ENCODE measurements at places on chromosomes 12 and 14.

GRCh38 chr12:130461447-130461815 lies 123.7 kb downstream of the PIWIL1 start:
- DNase-seq: no peak

- no peak for DNase-seq
Measured at GRCh38 chr12:45966486-45966885, 23.9 kb downstream of the SCAF11 start.

DNA sequence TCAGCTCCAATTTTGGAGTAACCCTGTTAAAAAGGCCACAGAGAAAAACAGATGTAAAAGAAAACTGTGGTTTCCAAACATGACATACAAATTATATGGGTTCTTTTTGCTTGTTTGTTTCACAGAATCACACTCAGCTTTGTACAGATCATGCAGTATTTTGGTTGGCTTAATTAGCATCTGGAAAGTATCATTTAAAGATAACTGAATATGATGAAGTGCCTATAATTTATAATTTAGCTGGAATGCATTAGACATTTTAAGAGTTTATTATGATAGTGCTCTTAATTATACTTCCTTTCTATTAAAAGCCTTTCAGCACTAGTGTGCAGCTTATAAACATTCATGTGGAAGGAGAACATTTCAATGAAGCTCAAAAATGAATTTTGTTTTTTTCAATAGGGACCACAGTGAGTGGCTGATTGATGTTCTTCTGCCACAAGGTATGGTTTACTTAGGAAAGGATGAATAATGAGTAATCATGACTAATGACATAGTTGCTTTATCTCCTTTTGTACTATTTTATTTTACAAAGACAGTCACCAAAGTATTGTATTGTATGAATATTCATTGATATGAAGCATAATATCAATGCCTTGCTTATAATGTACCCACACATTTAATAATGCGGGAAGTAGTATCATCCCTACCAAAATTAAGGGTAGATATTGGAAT lies 98.3 kb downstream of the UNC79 start:
- DNase-seq: no peak

GRCh38 chr14:101358320-101359125 lies 202.8 kb upstream of the DIO3 start:
- DNase-seq: no peak

- DNase-seq: no peak
Measured at GRCh38 chr14:55946231-55946630, 172.0 kb upstream of the PELI2 start.

GRCh38 chr12:108289350-108290161 lies 49.6 kb downstream of the CMKLR1 start:
- DNase-seq: no peak

GRCh38 chr14:50070230-50070629 lies 46.1 kb downstream of the VCPKMT start:
- no peak for DNase-seq

DNA sequence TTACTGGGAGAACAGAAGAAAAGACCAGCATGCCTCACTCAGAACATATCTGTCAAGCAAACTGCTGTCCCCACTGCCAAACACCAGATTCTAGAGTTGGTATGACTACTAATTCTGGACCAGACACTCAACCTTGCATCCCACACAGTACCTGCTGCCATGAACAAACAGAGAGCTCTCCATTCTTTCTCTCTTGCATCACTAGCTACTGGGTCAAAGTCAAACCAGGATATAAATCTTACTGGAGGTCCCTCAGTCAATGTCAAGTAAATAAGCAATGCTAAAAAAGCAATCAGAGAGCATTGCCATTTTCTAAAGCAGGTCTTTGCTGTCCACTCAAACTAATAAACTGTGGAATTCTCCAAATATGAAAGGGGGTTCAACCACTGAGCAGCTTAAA lies 452.4 kb upstream of the SEL1L start:
- no peak for DNase-seq

DNA sequence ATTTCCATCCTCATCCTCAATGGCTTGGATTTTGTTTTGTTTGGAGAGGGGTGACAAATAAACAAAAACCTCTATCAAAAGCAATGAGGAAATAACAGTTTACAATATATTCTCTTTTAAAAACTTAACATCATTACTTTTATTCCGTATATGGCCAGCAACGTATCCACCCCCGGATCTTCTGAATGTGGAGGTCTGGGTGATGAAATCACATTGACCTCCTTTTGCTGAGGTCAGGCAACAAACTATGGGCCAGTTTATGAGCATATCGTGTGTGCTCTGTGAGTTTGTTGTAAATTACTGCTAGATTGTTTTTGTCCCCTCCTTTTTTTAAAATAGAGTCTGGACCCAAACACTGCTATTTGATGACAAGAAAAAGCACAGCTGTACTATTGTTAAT lies 178.1 kb downstream of the BCAT1 start:
- DNase-seq: no peak

DNA sequence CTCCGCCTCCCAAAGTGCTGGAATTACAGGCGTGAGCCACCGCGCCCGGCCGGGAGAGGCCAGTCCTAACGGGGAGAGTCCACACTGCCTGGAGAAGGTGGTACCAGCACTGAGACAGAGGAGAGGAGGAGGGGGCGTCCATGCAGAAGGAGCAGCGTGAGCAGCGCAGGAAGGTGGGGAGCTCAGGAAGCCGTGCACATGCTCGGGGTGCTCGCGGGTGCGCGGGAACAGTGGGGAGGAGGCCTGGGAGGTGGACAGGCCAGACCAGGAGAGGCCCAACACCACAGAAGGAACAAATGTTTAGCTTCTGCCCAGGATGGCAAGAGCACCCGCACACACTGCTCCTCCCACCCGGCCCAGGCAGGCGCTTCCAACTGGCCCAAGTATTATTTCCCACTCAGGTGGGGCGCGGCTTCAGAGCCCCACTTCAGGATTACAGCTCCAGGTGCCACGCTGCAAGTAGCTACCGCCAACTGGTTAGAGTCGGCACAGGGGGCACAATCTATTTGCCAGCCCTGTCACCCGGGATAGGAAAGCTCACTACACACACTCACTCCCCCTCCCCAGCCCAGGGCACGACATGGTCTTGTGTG lies 80.8 kb upstream of the BCL11B start:
- DNase-seq: no peak

DNA sequence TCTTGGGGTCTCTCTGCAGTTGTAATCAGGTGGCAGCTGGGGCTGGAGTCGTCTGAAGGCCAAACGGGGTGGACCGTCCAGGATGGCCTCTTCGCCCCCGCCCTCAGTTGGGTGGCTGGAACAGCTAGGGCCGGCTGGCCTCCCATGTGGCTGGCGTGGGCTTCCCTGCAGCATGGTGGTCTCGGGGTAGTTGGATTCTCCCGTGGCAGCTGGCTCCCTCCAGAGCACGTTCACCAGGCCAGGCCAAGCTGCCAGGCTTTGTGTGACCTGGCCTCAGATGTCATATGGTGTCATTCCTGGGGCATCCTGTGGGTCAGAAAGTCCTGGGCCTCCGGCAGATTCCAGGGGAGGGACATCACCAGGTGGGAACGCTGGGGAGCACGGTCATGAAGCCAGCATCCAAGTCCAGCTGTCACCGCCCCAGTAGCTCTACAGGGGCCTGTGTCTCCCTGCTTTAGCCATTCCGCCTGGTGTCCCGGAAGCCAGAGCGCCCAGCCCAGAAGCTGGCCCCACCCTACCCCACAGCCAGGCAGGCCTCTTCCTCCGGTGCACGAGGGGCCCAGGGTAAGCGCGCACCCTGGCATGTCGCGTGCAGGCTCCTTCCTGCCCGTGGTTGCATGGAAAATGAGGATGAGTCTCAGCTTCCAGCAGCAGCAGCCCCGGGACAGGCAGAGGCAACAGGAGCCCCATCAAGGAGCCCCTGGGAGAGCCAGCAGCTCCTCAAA lies 1.3 kb upstream of the NUDT14 start:
- no peak for DNase-seq

- no peak for DNase-seq
Measured at GRCh38 chr12:2854669-2855453, 2.0 kb downstream of the TEX52 start.

DNA sequence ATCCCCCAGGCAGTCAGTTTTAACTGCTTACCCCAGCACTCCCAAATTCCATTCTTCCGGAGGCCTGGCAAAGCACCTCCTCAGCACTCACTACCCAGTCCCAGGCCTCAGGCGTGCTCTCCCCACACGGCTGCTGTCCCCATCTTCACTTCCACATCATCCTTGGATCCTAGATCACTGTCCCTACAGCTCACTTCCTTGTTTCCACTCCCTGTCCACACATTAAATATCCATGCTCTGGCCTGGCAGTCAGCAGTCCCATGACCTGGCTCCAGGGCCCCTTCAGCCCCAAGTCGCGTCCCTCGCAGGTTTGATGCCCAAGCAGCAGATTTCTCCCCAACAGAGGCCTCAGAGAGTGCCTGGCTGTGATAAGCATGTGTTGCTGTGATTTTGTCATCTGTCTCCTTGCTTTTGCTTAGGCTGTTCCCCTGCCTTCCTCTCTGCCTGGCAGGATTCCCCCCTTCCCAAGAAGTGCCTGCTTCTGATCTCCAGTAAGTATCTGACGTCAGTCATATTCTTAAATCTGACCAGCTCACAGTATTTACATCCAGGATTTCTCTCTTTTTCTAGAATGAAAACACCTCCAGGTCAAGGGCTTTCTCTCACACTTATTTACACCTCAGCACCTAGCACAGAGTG lies 241.7 kb downstream of the ZFP36L1 start:
- no peak for DNase-seq

- DNase-seq: no peak
Measured at GRCh38 chr12:116339800-116340371, 62.4 kb upstream of the MED13L start.

DNA sequence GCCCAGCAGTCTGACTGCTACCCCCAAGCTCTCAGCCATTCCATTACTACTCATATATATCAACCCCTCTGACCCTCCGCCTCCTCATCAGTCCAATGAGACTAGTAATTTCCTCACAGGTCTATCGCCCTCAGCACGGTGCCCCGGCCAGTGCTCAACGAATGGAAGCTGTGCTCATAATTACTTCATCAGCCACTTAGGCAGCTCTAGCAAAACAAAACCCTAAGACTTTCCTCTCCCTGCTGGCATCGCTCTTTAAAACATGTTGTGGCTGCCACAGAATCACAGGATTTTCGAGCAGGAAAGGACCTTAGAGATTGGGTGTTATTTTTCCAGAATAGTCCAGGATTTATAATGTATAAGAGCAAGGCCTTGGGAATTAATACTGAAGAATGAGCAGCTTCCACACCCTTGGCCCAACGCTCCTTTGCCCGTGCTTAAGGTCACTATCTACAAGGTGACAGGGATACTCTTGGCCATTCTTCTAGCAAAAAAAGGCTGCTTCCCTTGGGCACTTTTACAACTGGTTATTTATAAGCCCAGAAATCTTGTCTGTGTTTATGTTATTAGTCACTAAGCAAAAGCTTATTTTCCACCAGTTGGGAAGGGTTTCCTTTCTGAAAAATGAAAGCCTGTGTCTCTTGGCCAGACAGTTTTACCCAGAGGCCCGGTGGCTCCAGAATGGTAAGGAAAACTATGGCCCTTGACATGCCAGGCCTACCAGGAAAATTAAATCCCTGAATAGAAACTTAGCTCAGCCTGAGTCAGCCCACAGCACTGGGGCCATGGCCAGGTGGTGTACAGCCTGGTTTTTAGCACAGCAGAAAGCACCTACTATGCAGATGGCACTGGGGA lies 47.9 kb downstream of the NUAK1 start:
- DNase-seq: no peak

DNA sequence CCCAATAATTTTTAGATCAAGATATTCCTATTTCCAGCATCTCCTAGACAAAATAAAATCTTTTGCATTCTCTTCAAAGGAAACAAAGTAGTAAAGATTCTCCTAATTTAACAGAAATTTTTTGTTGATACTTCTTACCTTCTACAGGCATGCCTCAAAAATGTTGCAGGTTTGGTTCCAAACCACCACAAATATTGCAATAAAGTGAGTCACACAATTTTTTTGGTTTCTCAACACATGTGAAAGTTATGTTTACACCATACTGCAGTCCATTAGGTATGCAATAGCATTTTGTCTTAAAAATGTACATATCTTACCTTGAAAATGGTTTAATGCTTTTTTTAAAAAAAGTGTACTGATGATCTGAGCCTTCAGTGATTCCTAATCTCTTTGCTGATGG lies 65.6 kb upstream of the USP15 start:
- no peak for DNase-seq

GRCh38 chr12:122127839-122128238 lies 46.2 kb downstream of the IL31 start:
- DNase-seq: no peak

DNA sequence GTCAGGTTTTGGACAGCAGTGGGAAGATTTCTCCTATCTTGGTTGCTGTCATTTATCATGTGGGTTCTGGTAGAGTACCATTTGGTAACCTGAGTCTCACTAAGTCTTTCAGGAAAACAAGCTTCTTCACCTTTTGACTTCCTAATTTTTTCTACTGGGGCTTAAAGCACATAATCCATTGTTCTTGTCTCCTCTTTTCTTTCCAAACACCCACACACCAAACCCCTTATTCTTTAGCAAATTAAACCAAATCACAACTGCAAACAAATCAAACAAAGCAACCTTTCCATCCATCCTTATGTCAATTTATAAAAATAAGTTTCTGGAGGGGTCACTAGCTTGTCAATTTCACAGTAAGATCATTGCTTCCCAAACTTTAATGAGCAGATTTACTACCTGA lies 84.1 kb downstream of the ATP23 start:
- DNase-seq: no peak

GRCh38 chr12:62264706-62265105 lies 4.5 kb downstream of the USP15 start:
- no peak for DNase-seq

GRCh38 chr12:115370650-115371049 lies 686.7 kb upstream of the TBX3 start:
- no peak for DNase-seq
